Stimulated activated naive B cell treated with anti-CD40 and anti-IgM and Interleukin-4, amounts not matched to agents 10 μg/mL and 1 μg/mL and 100 μg/mL, for 72 hours (primary cell): ENCODE measurements at places on chromosomes 2 and 18.

DNA sequence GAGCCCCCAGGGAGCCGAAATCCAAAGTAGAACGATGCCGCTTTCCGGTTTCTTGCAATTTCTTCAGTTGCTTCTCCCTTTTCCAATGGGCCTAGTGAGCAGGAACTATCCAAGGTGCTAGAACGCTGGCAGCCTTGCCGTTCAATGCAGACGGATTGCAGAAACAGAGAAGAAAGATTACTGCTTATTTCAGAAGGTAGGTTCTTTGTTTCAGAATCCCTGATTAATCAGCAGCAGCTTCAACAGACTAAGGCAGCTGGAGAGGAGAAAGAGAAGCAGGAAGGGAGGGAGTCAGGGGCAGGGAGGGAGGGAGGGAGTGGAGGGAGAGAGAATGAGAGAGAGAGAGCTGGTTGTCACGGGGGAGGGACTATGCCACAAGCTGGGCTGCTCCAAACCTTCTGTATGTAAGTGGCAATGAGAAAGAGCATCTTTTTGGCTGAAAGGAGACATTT is 576 bp downstream of the NYAP2 start:
- H3K27ac ChIP-seq, result no peak overlapping the region
- H3K36me3 ChIP-seq, result no peaks in the 10 kb centered on the region
- no peaks in the 10 kb centered on the region for H3K4me1 ChIP-seq
- no peak overlapping the region for H3K4me3 ChIP-seq
- H3K27me3 ChIP-seq, result no peaks in the 10 kb centered on the region

DNA sequence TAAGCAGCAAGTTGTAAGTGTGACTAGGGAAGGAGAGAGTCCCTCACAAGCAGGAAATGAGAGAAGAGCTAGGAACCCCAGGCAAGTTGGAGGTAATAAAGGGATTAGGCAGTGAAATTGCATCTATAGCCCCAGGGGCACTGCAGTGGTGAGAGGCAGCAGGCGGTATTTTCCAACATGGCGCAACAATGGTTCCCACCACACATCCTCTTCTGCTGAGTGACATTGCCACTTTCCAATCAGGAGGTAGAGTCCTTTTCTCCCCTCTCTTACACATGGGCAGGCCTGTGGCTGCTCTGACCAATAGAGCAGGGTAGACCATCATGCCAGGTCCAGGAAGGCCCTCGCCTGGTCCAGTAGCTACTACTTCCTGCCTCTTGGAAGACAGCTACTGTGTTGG is 86.6 kb downstream of the DNER start:
- peaks cover 6% of the 10 kb centered on the region for H3K4me1 ChIP-seq
- no peak overlapping the region for H3K4me3 ChIP-seq
- no peak for DNase-seq
- H3K36me3 ChIP-seq, result no peaks in the 10 kb centered on the region

DNA sequence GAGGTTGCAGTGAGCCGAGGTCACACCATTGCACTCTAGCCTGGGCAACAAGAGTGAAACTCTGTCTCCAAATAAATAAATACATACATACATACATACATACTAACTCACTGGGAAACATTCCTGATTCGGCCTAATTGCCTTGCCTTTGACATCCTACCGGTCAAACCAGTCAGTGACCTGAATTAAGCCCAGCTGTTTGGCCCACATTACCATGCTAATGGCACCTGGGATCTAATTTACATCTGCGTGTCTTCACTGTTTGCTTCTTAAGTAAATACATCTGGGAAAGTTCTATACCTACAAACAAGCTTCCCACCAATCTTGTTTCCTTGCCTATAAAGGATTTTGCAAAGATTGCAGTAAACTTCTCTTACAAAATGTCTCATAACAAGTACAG is 230.2 kb upstream of the ZC3H15 start:
- no peaks in the 10 kb centered on the region for H3K27me3 ChIP-seq
- no peak overlapping the region for H3K4me3 ChIP-seq
- H3K4me1 ChIP-seq, result no peaks in the 10 kb centered on the region

- no peak overlapping the region for H3K4me3 ChIP-seq
- no peak for DNase-seq
- H3K27ac ChIP-seq, result no peak overlapping the region
- peaks cover 5% of the 10 kb centered on the region for H3K27me3 ChIP-seq
- peaks cover 13% of the 10 kb centered on the region for H3K36me3 ChIP-seq
These were observed 5.7 kb downstream of the TRABD2A start for GRCh38 chr2:84875213-84875560.

- no peak overlapping the region for H3K4me3 ChIP-seq
- H3K36me3 ChIP-seq, result peaks cover 61% of the 10 kb centered on the region
- peaks cover 84% of the 10 kb centered on the region for H3K4me1 ChIP-seq
- H3K27ac ChIP-seq, result no peak overlapping the region
- no peak for DNase-seq
These were observed 75.8 kb downstream of the DGKD start for GRCh38 chr2:233430081-233430480.

GRCh38 chr2:132503701-132504100 is 87.1 kb downstream of the GPR39 start:
- H3K4me3 ChIP-seq, result no peak overlapping the region
- no peaks in the 10 kb centered on the region for H3K4me1 ChIP-seq
- H3K27ac ChIP-seq, result no peak overlapping the region
- no peak for DNase-seq
- H3K27me3 ChIP-seq, result no peaks in the 10 kb centered on the region
- no peaks in the 10 kb centered on the region for H3K36me3 ChIP-seq

DNA sequence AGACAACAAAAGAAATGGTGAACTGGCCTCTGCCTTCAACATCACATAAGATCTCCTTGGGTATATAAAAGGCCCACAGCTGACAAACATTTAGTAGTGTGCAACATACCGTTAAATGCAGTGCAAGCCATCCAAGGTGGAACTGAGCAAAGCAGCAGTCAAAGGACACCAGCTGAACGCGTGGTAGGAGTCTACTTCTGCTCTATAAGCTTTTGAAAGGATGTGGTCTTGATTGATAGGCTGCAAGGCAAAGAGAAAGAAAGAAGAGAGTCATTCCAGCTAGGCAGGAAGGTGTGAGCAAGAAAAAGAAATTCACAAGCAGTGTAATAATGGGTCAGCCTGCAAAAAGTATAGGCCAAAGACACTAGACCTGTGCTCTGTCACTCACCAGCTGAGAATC is 356.3 kb downstream of the SATB2 start:
- H3K27me3 ChIP-seq, result no peaks in the 10 kb centered on the region
- no peaks in the 10 kb centered on the region for H3K36me3 ChIP-seq
- no peak overlapping the region for H3K4me3 ChIP-seq
- H3K27ac ChIP-seq, result no peak overlapping the region
- no peak for DNase-seq

- H3K4me3 ChIP-seq, result no peak overlapping the region
- H3K27me3 ChIP-seq, result no peaks in the 10 kb centered on the region
- H3K27ac ChIP-seq, result no peak overlapping the region
- DNase-seq, result no peak
These were observed 43.5 kb downstream of the CRIM1 start for GRCh38 chr2:36399050-36399449.

DNA sequence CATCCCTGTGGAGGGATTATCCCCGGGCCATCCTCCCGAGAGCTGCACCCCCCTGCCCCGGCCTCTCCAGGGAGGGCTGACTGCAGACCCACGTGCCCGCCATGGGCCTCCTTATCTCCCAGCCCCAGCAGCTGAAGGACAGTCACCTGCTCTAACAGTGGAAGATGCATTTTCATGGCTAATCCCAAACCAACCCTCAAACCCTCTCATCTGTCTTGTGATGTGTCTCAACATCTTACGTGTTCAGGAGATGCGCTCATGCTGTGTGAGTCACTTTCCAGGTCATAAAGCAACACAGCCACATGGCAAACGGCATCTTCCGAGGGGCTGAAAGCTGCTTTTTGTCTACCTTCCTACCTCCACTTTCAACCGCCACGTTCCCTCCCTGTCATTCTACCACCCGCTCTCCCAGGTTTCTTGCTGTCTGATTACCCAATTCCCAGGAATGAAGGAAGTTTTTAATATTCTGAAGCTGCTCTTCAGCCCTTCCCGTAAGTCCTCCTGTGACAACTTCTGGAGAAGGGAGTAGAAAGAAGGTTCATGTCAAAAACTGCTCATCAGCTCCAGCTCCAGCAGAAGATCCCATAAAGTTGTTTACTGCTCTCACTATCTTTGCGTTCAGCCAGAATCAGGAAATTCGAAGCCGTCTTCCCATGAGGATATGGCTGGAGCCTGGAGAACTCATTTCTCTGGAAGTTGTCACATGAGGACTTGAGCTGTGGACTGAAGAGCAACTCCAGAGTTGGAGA is 54.5 kb downstream of the MBP start:
- peaks cover 75% of the 10 kb centered on the region for H3K4me1 ChIP-seq
- no peak for DNase-seq
- no peaks in the 10 kb centered on the region for H3K27me3 ChIP-seq
- H3K27ac ChIP-seq, result no peak overlapping the region
- H3K36me3 ChIP-seq, result peaks cover 32% of the 10 kb centered on the region

GRCh38 chr2:154882725-154883124 is 184.2 kb downstream of the KCNJ3 start:
- DNase-seq, result no peak
- no peak overlapping the region for H3K4me3 ChIP-seq
- no peaks in the 10 kb centered on the region for H3K27me3 ChIP-seq
- H3K4me1 ChIP-seq, result no peaks in the 10 kb centered on the region
- no peak overlapping the region for H3K27ac ChIP-seq
- H3K36me3 ChIP-seq, result no peaks in the 10 kb centered on the region

DNA sequence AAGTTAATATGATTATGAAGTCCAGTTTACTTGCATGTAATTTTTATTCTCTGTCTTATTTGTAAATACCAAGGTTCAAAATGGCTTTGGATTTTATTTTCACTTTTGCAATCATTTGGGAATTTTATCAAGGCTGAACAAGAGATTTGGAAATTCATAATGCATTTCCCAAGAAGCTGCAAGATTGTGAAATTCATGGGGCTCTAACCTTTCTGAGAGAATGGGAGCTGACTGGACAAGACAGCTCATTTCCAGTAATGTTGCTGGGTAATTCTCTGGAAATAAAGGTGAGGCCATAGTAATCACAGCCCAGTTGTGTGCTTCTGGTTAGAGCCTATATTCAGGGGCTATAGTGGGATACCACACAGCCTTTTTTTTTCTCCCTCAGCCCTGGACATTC is 21.5 kb upstream of the NABP1 start:
- peaks cover 21% of the 10 kb centered on the region for H3K4me1 ChIP-seq
- H3K27ac ChIP-seq, result no peak overlapping the region
- H3K4me3 ChIP-seq, result no peak overlapping the region
- DNase-seq, result no peak
- H3K27me3 ChIP-seq, result no peaks in the 10 kb centered on the region
- H3K36me3 ChIP-seq, result no peaks in the 10 kb centered on the region

DNA sequence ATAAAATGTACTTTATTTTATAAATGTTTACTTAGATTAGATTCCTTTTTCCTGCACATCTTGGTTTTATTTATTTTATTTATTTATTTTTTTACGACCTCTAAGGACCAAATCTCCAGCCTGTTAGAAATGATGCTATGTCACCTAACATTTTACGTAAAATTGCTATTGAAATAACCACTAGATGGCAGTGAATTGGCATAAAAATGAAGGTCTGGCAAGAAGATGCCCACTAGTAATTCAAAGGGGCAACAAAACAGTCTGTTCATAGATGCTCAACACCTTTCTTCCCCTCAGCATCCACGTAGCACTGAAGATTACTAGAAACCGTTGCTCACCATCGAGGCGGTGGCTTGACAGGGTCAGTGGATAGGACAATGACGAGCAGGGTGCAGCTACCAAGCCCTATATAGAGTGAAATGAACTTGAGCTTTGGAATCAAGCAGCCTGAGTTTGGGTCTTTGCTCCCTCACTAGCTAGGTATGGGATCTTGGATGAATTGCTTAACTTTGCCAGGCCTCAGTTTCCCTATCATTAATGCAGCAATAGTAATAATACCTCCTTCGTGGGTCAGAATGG is 128.7 kb upstream of the L3MBTL4 start:
- H3K4me3 ChIP-seq, result no peak overlapping the region
- no peaks in the 10 kb centered on the region for H3K36me3 ChIP-seq
- no peak for DNase-seq
- no peaks in the 10 kb centered on the region for H3K4me1 ChIP-seq
- no peak overlapping the region for H3K27ac ChIP-seq

GRCh38 chr2:196544906-196545433 is 94.5 kb upstream of the CCDC150 start:
- no peak overlapping the region for H3K27ac ChIP-seq
- no peak overlapping the region for H3K4me3 ChIP-seq
- no peaks in the 10 kb centered on the region for H3K4me1 ChIP-seq
